ENCODE measurements at places on chromosomes 1 and 21. TPM values are rescaled to one million over a fixed set of nuclear protein-coding genes. Genes with fewer than 3 reads are reported as not detected.

GPR37L1 gene
- 0.07 TPM for total RNA-seq

FCRL4 gene
- total RNA-seq, result not detected

PLA2G2C gene
- total RNA-seq, result not detected

FABP3 gene
- total RNA-seq, result 12.1 TPM

HSD3B1 gene
- 40.9 TPM for total RNA-seq

ZBTB37 gene
- total RNA-seq, result 8.1 TPM

S100A4 gene
- 53.6 TPM for total RNA-seq

SNX27 gene
- 47.2 TPM for total RNA-seq

NBPF14 gene
- total RNA-seq, result 14.5 TPM

DMBX1 gene
- total RNA-seq, result not detected

GRCh38 chr1:8976896-8977450, 31.3 kb downstream of the CA6 start:
- DNase-seq, result no peak

GRCh38 chr1:48228156-48228555, 5.6 kb downstream of the SLC5A9 start:
- DNase-seq, result no peak

DNA sequence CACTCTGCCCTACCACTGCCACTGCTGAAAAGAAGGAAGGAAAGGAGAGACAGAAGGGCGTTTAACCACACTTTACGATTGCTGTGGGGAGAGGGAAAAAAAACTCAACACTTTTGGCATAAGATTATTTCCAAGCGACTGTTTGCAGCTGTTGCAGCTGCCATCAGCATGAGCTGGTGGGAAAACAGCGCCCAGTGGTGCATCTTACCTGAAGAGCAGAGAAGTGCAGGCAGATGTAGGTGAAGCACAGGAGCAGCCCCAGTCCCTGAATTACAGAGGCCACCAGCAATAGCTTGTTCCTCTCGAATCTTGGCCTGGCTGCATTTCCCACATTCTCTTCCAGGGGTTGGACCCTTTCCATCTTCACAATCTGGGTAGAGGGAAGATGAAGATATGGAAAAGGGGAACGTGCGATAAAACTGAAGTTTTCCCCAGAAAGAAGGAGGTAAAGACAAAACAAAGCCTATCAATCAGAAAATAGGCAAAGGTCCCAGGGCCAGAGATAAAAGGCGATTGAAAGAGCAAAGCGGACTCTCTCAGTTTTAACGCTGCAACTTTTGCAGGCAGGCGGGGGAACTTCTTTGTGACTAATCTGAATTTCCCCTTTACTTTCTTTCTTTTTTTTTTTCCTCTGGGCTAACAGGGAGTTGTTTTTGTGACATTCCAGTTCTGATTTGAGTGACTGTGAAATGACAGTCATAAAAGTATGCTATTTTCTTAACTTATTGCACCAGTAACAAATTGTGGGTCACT, at the start of gene TNFSF4:
TNFSF4 (minus strand) TSS at position 516 of the 753 bp plus-strand sequence; CDS start at position 361, 155 bp downstream.
- no peak for DNase-seq

GRCh38 chr1:219416598-219417238, 196.2 kb downstream of the ZC3H11B start:
- DNase-seq, result peak; percentile 73

GRCh38 chr1:3735027-3735681, 17.1 kb upstream of the CCDC27 start:
- DNase-seq, result no peak

DNA sequence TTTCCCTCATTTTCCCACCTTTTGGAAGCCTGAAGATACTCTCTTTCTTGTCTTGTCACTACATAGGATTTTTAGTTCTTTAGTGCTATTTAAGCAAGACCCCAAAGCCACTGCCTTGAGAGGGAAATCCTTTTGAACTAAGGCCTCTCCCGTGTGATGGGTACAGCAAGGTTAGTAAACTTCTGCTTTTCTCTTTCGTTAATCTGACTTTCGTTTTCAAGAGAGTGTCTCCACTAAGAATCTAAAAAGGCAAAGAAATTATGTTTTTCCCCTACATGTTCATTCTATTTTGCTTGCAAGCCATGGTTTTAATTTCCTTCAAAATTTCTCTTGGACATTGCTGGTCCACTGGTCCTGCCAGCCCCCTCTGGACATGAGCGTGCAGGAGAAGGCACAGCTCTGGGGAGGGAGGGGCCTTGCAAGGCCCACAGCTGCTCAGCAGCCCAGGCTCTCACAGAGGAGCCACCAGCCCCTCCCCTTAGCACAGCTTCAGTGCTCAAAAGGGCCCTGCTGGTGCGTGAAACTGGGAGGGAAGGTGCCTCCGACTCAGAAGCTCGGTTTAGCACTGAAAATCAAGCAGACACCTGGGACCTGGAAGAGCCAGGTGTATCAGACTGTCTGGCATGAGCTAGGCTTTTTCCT, 210.9 kb upstream of the GALNT2 start:
- no peak for DNase-seq

- DNase-seq, result no peak
Observed at GRCh38 chr1:40014812-40015594, 25.5 kb upstream of the CAP1 start.

DNA sequence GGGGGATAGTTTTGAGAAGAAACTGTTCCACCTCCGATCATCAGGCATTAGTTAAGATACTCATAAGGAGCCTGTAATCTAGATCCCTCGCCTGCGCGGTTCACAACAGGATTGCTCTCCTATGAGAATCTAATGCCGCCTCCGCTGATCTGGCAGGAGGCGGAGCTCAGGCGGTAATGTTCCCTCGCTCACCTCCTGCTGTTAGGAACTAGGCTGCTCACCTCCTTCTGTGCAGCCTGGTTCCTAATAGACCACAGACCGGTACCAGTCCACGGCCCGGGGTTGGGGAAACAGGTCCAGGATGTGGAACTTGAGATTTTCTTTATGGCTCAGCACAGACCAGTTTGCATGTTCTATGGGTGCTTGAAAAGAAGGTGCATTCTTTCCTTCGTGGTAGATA, 27.2 kb upstream of the FAM3B start:
- no peak for DNase-seq

GRCh38 chr1:41416081-41416480, 54.8 kb downstream of the FOXO6 start:
- DNase-seq, result no peak

- DNase-seq, result no peak
Observed at GRCh38 chr21:41403331-41403730, 22.7 kb upstream of the MX1 start.

DNA sequence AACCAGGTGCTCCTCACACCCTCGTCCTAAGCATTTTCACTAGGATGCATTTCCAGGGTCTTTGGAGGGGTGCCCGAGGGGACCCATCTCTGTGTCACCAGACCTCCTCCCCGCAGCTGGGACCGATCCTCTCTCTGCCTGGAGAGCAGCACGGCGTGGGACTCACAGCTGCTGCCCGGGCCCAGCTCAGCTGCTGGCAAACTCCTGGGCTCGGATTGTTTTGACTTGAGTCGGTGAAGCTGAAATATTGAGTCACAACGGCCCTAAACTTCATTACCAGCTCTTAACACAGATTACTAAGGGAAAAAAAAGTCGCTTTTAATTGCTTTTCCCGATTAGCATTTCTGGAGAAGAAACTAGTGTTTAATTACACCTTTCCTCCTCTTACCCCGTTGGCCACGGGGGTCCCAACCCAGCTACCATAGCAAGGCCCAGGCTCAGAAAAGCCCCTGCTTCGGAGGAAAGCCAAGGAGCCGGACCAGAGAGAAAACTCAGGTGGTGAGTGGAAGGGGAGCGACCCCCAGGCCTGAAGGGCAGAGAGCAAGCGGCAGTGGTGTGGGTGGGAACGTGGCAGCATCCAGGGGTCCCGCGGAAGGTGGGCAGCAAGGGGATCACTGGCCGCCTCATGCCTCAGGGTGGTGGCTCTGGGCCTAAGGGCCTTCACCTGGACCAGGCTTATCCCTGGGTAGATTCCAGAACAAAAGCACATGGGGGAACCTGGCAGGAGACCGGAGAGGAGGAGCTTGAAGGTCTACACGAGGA, 41.7 kb downstream of the CASZ1 start:
- no peak for DNase-seq

DNA sequence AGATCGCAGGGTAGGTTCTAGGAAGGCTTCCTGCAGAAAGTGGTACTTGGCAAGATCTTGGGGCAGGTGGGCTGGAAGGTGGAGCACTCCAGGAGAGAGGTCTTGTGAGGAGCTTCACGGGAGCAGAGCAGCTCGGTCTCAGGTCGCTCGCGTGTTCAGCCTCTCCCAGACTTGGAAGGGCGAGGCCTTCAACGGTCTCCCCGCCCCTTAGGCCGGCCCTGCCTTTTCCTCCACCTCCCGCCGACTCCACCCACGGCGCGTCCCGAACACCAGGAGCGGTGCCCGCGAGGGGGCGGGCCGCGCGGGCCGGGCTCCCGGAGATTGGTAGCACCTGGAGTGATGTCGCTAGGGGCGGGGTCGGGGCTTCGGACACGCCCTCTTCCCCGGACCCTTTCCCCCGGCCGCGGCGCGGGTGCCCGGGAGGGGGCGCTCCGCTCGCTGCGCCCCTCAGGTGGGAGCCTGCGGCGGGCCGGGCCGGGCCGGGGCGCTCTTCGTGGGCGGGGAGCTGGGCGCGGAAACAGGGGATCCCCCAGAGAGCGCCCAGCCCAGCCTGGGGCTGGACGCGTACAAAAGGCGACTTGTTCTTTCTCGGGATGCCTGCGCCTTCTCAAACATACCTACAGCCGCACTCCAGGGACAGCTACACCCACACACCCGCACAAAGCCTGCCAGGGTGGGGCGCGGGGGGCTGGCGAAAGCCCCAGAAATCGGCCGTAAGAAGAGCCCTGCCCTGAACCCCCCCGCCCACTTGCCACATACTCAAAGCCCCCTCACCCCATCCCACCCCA, 35.5 kb downstream of the AHDC1 start:
- DNase-seq, result peak; percentile 95

DNA sequence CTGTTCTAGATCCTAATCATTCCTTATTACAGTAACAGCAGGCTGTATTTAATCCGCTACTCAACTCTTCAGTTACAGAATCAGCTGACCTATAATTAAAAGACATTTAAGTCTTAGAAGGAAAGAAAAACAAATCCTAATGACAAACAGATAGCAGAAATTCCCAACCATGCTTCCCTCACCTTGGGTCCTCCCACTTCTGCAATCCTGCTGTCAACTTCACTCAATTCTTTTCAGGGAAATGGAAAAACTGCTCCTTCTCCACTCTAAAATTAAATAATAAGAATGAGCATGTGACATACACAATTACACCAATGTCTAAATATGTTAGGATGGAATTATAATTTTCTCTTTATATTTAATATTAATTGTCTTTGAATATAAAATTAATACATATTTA, 182.6 kb upstream of the LYPLAL1 start:
- DNase-seq, result no peak

- no peak for DNase-seq
Observed at GRCh38 chr1:244664353-244664752, 11.4 kb downstream of the DESI2 start.

DNA sequence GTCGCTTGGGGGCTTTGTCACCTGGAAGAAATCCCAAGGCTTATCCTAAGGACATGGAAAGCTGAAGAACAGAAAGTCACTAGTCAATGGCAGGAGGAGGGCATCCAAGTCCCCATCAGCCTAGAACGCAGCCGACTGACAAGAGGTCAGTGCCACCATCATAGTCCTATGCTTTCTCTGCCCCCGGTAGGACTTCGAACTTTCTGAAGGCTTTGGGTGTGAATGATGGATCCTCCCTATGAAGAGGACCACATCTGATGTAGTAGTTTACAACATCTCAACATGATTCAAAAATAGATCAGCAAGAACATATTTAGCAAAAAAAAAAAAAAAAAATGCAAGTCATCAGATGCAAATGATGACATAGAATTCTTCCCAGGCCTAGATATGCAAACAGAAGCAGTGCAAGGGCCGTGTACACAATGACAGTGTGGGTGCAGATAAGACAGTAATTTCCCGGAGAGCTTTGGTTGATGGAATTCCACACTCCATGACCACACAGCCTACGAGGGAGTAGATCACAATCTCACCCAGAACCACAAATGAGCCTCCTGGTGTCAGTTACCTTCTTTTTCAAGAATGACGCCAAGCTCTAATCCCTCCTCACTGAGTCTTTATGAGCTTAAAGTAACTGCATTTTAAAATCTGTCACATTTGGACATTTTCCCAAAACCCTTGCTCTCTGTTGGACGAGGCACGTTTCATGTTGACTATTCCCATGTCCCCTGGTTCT, 88.2 kb downstream of the PSMG1 start:
- DNase-seq, result peak; percentile 90

- DNase-seq, result no peak
Observed at GRCh38 chr1:55632058-55632457, 416.9 kb upstream of the USP24 start.

DNA sequence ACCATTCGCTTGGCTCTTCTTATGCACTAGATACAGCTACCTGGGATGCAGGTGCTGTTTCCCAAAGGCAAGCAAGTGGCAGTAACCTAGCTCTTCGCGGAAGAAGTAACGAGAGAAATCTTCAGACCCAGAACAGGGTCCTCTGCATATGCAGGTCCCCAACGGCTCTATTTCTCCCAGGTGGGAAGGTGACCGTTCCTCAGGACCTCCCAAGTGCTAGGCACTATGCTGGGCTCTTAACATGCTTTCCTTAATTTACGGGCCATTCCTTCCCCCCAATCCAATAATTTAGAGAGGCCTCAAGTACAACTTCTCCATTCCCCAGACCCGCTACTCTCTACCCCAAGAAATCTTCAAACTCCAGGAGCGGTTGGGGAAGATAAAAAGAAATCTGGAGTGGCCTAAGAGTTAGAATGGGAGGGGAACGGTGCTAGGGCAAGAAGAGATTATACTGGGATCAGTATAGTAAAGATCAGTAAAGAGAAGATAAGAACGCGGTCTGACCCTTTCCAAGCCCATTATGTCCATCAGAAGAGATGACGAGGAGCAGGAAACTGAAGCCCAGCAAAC, 410 bp downstream of the TXNDC12 start:
- DNase-seq, result no peak

DNA sequence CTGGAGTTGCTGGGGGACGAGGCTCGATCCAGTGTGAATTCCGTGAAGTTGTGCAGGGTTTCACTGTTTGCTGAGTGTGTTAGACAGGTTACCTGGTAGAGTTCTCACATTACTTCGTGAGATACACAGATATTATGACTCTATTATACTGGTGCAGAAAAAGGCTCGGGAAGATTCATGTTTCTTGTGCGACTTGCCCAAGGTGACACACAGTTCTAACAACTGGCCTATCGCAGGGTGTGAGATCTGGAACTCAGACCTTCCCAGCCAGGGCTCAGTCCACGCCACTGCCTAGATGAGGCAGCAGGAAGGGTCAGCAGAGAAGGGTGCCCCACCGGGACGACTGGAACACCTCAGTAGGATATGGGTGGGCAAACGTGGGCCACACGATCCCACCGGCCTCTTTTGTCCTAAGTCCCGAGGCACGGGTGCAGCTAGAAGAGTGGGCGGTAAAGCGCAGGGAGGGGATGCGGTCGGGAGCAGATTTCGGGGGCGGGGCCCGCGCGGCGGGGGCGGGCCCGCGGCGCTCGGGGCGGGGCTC, 296 bp upstream of the RNPEP start:
- DNase-seq, result peak; percentile 61

Measured in Caco-2 (cell line).